ENCODE measurements at places on chromosomes 4 and X.
A peak's percentile ranks its signal among the peaks of the same experiment; 100 is the strongest.

GRCh38 chr4:8308144-8308543 is 38.6 kb downstream of the HTRA3 start:
- DNase-seq: no peak

GRCh38 chr4:153523941-153524386 is 57.8 kb downstream of the TMEM131L start:
- no peak for DNase-seq

DNA sequence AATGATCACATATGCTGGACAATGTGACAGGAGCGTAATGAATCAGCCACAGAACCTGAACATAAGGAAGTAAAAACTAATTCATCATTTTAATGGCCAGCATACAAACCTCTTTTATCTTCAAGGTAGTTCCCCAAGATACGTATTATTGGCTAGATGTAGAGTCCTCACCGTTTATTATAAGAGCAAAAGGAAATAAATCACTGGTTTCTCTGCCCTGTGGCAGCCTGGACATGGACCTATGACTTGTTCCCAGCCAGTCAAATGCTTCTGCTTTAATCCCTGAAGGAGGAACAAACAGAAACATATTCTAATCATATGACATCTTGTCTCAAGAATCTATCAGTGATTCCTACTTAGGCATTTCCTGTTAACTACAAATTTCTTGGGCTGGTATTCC is 86.8 kb upstream of the FAM241A start:
- DNase-seq: peak; percentile 58

DNA sequence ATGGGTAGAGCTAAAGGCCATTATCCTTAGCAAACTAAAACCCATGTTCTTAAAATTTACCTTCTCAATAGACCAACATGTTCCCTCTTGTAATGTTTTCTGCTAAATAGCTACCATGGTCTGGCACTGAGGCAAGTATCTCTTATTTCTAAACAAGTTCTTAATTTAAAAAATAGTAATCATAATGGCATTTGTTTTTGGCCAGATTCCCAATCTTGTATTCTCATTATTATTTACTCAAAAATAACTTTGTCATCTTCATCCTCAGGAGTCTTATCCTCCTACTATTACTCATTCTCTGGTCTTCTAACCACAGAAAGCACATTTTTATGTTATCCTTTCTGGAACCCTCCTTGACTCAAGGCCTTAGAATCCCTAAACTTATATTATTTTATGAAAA is 931.2 kb downstream of the CCSER1 start:
- peak; percentile 7 for DNase-seq

- no peak for DNase-seq
Observed at GRCh38 chrX:14546190-14546589, 16.9 kb downstream of the GLRA2 start.

- DNase-seq: no peak
Observed at GRCh38 chr4:6956434-6957147, 47.0 kb downstream of the TBC1D14 start.

- peak; percentile 99 for DNase-seq
Observed at GRCh38 chr4:128776794-128777216, 32.7 kb upstream of the JADE1 start.

DNA sequence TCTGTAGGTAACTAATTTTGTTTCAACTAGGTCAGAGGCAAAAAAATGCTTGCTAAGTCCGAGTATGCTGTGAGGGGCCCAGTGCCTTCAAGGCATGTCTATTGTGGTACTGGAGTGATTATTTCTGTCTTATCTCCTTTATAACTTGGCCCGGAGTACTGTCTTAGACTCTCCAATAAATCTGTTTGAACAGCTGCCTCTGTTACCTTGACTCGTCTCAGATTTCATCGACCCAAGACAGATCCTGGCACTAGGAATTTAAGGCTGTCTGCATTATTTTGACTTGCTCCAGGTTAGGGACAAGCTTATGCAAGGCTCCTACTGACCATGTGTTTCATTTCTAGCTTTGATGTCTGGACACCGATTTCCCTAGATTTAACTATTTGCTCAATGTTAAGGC is 41.1 kb upstream of the NKAP start:
- DNase-seq: no peak
